Mesenteric fat pad (tissue), 1 donor: ENCODE measurements at places on chromosomes 7 and 10. TPM values are rescaled to one million over a fixed set of nuclear protein-coding genes. Genes with fewer than 3 reads are reported as not detected.

- no peak for DNase-seq
These were observed 73.8 kb downstream of the OSBPL3 start for GRCh38 chr7:24905996-24906770.

GRCh38 chr7:83976302-83976701 lies 218.3 kb downstream of the SEMA3A start:
- no peak for DNase-seq

GRCh38 chr10:125146791-125147579 lies 13.4 kb downstream of the CTBP2 start:
- DNase-seq: no peak

- no peak for DNase-seq
These were observed 211.5 kb downstream of the KLF6 start for GRCh38 chr10:3573498-3573897.

DNA sequence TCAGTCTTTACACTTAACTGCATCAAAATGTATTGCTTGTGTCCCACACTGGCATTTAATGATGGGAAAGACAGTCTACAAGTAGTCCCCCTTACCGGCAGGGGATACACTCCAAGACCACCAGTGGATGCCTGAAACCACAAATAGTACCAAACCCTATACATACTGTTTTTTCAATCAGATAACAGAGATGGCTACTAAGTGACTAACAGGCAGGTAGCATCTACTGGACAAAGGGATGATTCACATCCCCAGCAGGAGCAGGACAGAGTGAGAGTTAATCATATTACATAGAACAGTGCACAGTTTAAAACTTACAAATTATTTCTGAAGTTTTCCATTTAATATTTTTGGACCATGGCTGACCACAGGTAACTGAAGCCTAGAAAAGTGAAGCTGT lies 13.2 kb downstream of the TMEM243 start:
- no peak for DNase-seq

- DNase-seq: no peak
These were observed 58.5 kb upstream of the CARD11 start for GRCh38 chr7:3102159-3102558.

DNA sequence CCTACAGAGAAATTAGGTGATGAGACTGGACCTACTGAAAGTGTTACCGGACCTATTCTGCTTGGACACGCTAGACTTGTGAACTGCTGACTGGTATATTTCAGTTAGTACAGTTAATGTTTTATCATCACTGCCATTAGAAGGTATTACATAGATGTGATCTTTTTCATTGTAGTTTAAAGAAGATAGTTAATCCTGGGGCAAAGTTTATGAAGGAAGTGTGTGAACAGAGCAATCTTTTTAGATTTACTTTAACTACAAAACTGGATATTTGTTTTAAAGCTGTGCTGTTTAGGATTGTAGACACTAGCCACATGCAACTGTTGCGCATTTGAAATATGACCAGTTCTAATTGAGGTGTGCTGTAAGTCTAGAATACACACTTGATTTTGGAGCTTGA lies 446.7 kb downstream of the AUTS2 start:
- no peak for DNase-seq

GRCh38 chr10:94370501-94370900 lies 7.8 kb upstream of the NOC3L start:
- DNase-seq: no peak

- DNase-seq: no peak
These were observed 103.5 kb downstream of the SRI start for GRCh38 chr7:88116235-88116795.

- DNase-seq: no peak
These were observed 234.7 kb downstream of the GFRA1 start for GRCh38 chr10:116038259-116038658.

DNA sequence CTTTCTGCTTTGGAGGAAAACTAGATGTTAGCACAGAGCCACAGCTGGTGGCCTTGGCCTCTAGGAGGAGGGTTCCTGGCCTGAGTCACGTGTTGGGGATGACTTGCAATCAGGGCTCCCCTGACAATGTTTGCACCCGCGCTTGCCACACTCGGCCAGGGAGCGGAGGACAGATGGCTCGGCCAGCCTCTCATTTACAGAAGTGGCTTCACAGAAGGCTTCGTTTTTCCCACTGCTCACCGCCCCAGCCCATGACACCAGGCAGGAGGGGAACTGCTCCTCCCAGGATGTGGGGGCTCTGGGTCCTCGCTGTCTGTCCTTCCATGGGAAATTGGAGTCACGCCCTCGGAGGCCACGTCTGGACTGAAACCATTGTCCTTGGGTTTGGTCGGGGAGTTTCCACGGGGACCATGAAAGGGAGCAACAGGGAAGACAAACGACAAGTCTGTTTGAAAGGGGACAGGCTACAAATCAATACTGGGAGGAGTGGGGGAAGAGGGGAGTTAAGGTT lies 49.6 kb upstream of the UBE3C start:
- DNase-seq: peak; percentile 59

DNA sequence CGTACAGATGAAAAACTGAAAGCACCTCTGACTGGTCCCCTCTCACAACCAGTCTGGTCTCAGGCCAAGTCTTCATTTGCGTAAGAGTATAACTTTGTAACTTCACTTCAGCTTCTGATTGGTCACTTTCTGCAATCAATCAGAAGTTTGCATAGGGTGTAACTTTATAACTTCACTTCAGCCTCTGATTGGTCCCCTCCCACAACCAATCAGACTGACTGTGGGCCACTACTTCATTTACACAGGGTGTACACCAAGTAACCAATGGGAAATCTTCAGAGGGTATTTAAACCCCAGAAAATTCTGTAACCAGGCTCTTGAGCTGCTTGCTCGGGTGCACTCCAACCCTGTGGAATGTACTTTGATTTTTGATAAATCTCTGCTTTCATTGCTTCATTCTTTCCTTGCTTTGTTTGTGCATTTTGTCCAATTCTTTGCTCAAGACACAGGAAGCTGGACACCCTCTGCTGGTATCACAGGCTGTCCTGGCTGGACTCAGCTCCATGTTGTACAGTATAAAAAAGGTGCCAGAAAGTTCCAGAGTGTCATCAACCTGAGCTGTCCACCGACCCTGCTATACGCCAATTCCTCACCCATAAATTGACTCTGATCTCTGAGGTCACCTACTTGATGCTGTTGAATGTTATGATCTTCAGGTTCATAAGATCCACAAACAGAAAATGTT lies 74.5 kb downstream of the COBL start:
- peak; percentile 2 for DNase-seq

GRCh38 chr10:70458329-70459060 lies 17.0 kb upstream of the NODAL start:
- peak; percentile 93 for DNase-seq

- no peak for DNase-seq
These were observed 11.9 kb downstream of the PYROXD2 start for GRCh38 chr10:98402931-98403718.

STRA8 gene
- not detected for total RNA-seq

DLD gene
- total RNA-seq: 107 TPM

CPED1 gene
- 44.4 TPM for total RNA-seq
